ENCODE measurements at places on chromosomes 3 and 15. TPM values are rescaled to one million over a fixed set of nuclear protein-coding genes. Genes with fewer than 3 reads are reported as not detected.

GRCh38 chr3:178669022-178669601 lies 132.9 kb downstream of the KCNMB2 start:
- no peak for DNase-seq

GRCh38 chr3:51777985-51778384 lies 1.1 kb downstream of the IQCF6 start:
- peak; percentile 64 for DNase-seq

GRCh38 chr15:70451821-70452653 lies 311.3 kb downstream of the UACA start:
- DNase-seq = no peak

- no peak for DNase-seq
These were observed 1.7 kb downstream of the LRRC2 start for GRCh38 chr3:46564190-46565021.

The ACP3 gene
- polyA plus RNA-seq = 1.8 TPM

The WWTR1 gene
- polyA plus RNA-seq = 15.2 TPM

DNA sequence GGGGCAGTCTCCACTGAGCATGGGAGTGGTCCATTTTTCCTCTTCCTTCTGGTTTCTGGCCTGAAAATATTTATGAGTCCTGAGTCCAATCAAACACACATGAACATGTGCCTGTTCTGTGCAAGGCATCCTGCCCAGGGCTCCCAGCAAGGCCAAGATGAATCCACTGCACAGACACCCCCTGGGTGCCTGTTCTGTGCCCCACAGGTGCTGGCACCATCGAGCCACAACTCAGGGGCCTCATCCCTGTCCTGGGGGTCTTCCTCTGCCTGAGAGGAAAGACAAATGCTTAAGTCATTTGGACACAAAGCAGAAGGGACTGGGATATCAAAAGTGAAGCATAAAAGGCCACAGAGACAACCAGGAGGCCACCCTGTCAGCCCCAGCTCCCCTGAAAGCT lies 87.4 kb upstream of the IQSEC1 start:
- DNase-seq = no peak

GRCh38 chr3:142664819-142665218 lies 59.0 kb upstream of the TRPC1 start:
- no peak for DNase-seq

GRCh38 chr3:99846477-99847160 lies 29.0 kb downstream of the CMSS1 start:
- peak; percentile 79 for DNase-seq

The CCR2 gene
- polyA plus RNA-seq = 0.69 TPM

The ACKR2 gene
- polyA plus RNA-seq = 1.2 TPM

DNA sequence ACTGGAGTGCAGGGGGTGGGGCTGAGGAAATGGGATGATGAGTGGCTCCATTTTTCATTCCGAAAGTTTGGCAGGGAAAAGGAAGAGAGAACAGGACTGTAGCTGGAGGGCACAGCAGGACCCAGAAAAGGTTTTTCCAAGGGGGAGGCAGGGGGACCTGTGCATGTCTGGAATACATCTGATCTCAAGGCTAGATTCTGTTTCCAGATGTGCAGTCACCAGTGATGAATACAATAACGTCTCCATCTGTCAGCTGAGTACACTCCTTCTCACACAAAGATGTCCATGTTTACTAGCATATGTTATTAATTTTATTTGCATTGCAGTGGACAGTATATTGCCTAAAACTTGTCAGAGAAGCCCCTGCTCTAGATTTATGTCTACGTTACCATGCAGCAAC lies 39.9 kb upstream of the PRTG start:
- DNase-seq = no peak

GRCh38 chr3:42257007-42257406 lies 9.0 kb downstream of the CCK start:
- DNase-seq = no peak

DNA sequence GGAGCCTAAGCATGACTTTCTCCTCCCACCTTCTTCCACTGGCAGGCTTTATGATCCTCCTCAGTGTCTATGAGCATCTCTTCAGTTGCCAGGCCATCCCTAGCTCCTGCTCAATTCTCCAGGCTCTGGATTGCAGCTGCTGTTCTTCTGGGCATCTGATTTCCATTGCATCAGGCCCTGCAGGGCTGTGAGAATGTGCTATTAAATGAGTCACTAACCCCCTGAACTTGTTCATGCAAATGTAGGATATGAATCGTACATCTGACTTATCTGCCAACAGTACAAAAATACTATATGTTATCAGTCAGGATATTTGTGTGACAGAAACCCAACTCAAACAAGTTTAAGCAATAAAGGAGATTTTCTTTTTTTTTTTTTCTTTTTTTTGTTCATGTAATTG lies 11.9 kb downstream of the GPR176 start:
- no peak for DNase-seq

The EEFSEC gene
- 5.3 TPM for polyA plus RNA-seq

GRCh38 chr15:93068581-93069199 lies 20.3 kb downstream of the RGMA start:
- no peak for DNase-seq

GRCh38 chr15:57324944-57325679 lies 51.2 kb upstream of the CGNL1 start:
- DNase-seq = no peak

The PTH1R gene
- polyA plus RNA-seq = 3.6 TPM

GRCh38 chr15:65936282-65936681 lies 67.0 kb downstream of the RAB11A start:
- DNase-seq = no peak

- no peak for DNase-seq
These were observed 56.0 kb downstream of the ZMAT3 start for GRCh38 chr3:179015551-179016020.

DNA sequence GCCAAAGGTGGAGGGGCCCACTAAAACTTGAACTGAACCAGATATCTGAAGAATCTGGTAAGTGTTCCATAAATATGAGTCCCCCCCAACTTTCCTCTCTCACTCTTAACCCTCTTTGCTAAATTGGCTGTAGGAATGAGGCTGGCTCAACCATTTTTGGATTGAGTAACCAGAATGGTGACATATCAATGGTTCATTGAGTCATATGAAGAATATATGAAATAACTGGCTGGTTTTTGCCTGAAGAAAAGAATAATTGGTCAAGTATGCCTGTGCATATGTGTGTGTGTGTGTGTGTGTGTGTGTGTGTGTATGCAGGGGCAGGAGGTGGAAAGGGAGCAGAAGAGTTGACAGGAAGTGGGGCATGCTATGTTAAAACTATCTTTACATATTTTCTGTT lies 472.9 kb upstream of the THBS1 start:
- no peak for DNase-seq

The RLBP1 gene
- not detected for polyA plus RNA-seq

GRCh38 chr3:66639809-66640356 lies 139.1 kb upstream of the LRIG1 start:
- DNase-seq = no peak

GRCh38 chr15:75195122-75195765 lies 6.4 kb upstream of the C15orf39 start:
- DNase-seq = no peak

GRCh38 chr3:21294768-21295167 lies 456.2 kb downstream of the ZNF385D start:
- no peak for DNase-seq

The SPINK8 gene
- polyA plus RNA-seq = not detected

Measured in sigmoid colon (tissue), 7 donors.